ENCODE measurements at places on chromosomes 16 and 17.

DNA sequence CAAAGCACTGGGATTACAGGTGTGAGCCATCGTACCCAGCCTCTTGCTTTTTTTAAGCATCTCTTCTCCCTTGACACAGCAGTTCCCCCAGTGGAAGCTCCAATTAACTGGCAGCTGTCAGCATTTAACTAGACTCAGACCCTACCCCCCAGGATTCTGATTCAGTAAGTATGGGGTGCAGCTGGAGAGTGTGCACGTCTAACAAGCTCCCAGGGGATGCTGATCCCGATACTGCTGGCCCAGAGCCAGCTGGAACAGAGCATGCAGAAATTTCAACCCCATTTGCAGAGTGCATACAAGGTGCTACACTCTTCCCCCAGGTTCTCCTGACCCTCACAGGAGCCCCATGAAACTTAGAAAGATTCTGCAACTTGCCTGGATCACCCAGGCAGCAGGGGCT, 27.7 kb upstream of the BCO1 start:
- DNase-seq, result no peak

DNA sequence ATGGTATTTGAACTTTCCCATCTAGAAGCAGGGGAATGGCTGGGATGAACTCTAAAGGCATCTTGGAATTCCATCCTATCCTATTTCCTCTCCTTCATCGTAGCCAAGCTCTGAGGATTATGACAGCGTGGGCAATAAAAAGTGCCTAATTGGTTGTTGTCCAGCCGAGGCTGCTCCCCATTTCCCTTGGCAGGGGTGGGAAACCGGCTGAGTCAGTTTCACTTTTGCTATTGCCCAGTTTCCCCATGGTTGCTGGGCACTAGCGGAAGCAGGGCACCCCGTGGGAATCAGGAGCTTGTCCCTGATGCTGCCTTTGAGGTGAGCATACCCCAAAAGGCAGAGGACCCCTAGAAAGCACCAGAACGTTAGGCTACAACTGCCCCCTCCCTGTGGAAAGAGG, 13.8 kb upstream of the SP2 start:
- DNase-seq, result no peak

GRCh38 chr17:63221939-63222338, 224.2 kb downstream of the CYB561 start:
- DNase-seq, result no peak

DNA sequence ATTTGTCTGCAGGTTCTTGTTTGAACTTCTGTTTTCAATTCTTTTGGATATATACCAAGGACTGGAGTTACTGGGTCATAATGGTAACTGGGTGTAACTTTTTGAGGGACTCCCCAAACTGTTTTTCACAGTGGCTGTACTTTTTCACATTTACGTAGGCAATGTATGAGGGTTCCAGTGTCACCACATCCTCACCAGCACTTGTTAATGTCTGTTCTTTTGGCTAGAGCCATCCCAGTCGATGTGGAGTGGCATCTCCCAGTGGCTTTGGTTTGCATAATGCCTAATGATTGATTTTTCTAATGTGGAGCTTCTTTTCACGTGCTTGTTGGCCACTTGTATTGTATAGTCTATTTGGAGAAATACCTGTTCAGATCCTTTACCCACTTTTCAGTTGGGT, 59.3 kb downstream of the SPECC1 start:
- no peak for DNase-seq

GRCh38 chr16:79329166-79329521, 271.4 kb downstream of the MAF start:
- DNase-seq, result no peak
